ENCODE measurements at places on chromosomes 2 and 18. TPM values are rescaled to one million over a fixed set of nuclear protein-coding genes. Genes with fewer than 3 reads are reported as not detected.
A peak's percentile ranks its signal among the peaks of the same experiment; 100 is the strongest.

GRCh38 chr2:118732432-118732831, 115.0 kb downstream of the EN1 start:
- no peak for DNase-seq

- DNase-seq = no peak
Observed at GRCh38 chr2:47091118-47091517, 64.0 kb downstream of the STPG4 start.

GRCh38 chr18:37440206-37440605, 125.4 kb downstream of the CELF4 start:
- DNase-seq = no peak

DNA sequence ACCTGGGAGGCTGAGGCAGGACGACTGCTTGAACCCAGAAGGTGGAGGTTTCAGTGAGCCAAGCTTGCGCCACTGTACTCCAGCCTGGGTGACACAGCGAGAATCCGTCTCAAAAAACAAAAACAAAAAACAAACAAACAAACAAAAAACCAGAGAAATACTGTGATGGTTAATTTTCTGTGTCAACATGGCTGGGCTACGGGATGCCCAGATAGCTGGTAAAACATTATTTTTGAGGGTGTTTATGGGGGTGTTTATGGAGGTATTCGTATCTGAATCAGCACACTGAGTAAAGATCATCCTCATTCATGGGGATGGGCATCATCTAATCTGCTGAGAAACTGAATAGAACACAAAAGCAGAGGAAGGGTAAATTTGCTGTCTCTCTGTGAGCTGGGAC, 40.8 kb upstream of the COX7A2L start:
- DNase-seq = no peak

REG1B gene
- total RNA-seq = not detected

AGAP1 gene
- total RNA-seq = 31.1 TPM

SPDYA gene
- total RNA-seq = 0.46 TPM

DNA sequence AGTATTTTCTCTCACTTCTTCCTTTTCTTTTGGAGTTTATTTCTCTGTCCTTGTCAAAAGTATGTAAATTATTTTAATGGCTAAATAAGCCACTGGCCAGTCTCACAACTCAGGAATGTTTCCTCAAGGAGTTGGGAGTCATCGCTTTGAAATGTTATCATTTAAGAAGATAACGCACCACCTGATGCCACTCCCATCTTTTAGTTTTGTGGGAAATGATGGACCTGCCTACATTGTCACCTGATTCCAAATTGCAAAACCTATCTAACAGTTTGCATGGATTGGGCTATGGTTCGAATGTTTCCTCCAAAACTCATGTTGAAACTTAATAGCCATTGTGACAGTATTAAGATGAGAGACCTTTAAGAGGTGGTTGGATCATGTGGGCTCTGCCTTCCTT, 32.4 kb upstream of the PPM1B start:
- no peak for DNase-seq

DNA sequence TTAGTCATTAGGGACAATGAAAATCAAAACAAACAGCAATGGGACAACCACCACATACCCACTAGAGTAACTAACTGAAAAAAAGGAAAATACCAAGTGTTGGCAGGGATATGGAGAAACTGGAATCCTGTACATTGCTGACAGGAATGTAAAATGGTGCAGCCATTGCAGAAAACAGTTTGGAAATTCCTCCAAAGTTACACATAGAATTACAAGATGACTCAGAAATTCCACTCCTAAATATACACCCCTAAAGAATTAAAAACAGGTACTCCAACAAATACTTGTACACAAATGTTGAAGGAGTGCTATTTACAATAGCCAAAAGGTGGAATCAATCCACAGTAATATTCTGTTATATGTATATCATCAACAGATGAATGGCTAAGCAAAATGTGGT, 110.9 kb downstream of the ROCK1 start:
- no peak for DNase-seq

GRCh38 chr2:16869711-16870110, 204.1 kb upstream of the CYRIA start:
- DNase-seq = no peak

IL1A gene
- not detected for total RNA-seq

- no peak for DNase-seq
Observed at GRCh38 chr2:86580560-86580959, 17.3 kb upstream of the CHMP3 start.

ABCB11 gene
- total RNA-seq = not detected

- DNase-seq = no peak
Observed at GRCh38 chr2:211181626-211182025, 625.2 kb downstream of the CPS1 start.

NEU4 gene
- total RNA-seq = 1.1 TPM

- DNase-seq = no peak
Observed at GRCh38 chr2:195486520-195486919, 170.5 kb upstream of the SLC39A10 start.

C1GALT1C1L gene
- total RNA-seq = 1.4 TPM

DNA sequence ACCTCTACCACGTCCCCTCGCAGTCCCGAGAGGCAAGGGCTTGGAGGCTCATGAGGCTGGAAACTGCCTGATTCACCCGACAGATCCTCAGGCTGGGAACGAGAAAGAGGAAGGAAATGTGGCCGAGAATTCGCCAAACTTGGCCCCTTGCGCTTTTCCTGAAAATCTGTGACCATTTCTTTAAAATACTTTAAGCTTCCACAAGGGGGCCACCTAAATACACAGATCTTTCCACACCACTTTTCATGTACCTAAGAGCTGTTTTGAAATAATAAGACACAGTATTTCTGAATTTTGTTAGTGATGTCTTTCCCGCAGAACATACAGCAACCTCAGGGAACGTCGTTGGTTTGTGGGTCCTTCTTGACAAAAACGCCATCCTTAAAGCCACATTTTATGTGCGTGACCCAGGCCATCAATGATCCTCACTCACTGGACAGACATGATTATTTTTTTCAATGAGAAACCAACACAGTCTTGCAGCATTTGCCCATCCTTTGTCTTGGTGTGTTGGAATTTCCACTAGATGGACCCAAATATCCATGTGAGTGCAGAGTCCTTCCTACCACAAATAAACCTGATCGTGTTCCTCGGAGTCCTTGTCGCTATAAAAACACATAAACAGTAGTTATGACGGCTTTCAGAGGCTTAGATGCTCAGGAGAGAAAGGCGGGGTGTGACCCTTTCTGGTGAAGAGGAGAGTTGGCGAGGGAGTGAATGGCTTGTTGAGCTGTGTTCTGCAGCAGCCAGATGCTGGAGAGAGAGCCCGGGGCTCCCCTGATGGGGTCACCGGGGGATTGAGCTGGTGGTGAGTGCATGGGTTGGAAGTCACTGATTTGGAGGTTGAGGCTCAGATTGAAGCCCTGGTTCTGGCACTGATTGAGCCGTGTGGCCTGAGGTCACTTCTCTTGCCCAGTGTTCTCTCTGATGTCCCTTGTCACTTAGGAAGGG, 25.0 kb downstream of the DCDC2C start:
- peak; percentile 40 for DNase-seq

LOXHD1 gene
- total RNA-seq = not detected

DNA sequence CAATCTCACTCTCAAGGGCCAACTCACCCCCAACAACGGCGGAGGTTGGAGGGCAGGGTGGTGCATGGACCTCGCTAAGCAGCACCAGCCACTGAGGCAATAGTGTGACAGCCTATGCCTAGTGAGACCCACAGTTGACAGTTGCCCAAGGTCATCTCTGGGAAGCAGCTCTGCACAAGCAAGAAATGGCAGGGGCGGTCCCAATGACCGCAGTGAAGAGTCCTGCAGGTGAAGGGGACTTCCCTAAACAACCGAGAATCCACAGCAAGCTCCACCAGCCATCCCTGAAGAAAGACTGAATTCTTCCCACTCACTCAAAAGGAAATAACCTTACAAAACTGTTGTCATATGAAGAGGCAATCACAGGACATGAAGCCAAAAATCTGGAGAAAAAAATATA, 313.4 kb upstream of the ID2 start:
- DNase-seq = no peak

RFX8 gene
- total RNA-seq = not detected

CIDEA gene
- total RNA-seq = not detected

INHA gene
- not detected for total RNA-seq

- no peak for DNase-seq
Observed at GRCh38 chr2:12243381-12243780, 473.4 kb upstream of the TRIB2 start.

DNA sequence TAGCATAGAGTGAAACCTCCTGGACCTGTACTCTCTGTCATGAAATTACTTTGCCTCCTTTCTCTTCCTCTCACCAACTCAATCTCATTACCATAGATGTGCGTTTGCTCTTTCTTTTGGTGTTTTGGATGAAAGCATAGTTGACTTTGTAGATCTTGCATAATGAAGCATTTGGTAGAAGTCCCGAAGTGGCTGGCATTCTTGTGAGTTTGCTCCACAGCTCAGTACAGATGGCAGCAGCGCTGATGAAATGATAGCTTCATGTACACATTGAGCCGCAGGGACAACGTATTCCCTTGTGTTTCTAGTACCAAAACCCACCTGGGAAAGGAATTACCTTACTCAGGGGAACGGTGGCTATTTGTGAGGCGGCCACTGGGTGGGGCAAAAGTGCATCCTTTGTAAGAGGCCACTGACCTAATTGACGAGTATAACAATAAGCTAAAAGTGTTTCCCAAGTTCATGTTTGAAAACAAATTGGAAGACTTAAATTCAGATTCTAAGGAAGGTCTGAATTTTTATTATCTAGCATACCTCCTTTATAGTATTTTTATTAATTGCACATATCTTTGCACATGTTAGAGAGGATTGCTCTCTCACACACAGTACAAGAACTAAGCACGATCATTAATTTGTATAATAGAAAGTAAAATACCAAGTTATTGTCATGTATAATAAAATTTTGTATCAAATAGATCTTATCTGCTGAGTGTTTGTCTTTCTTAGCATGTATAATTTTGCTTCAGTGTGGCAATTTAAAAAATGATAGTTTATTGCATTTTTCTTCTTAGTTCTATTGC, 25.4 kb upstream of the CDH7 start:
- DNase-seq = peak; percentile 69

TUBB8B gene
- total RNA-seq = not detected

DNA sequence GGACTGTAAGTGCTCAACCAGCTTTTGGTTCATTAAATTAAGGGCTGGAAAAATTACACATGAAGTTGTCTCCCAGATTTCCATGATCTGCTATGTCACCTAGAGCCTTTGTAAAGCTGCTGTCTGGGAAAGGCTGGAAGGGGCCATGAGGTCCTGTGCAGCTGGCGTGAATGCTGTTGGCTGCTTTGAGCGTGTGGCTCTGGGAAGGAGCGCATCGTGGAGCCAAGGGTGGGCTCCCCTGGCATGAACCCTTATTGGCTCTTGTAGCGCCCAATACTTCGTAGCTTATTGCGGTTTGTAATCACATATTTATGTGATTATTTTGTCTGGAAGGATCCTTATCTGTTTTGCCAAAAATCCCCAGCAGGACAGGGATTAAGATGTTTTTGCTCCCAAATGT, 70.5 kb upstream of the LMAN1 start:
- no peak for DNase-seq

GRCh38 chr2:160379399-160379798, 114.2 kb downstream of the RBMS1 start:
- no peak for DNase-seq

Data from HT-29 (cell line).